ENCODE measurements at places on chromosomes 16 and 17. TPM values are rescaled to one million over a fixed set of nuclear protein-coding genes. Genes with fewer than 3 reads are reported as not detected.

Gene PERCC1
- total RNA-seq = 0.13 TPM

GRCh38 chr17:66778531-66779236 is 56.2 kb upstream of the CACNG5 start:
- no peak for DNase-seq
- H3K36me3 ChIP-seq = no peaks in the 10 kb centered on the region
- peaks cover 5% of the 10 kb centered on the region for H3K4me1 ChIP-seq
- H3K27ac ChIP-seq = no peak overlapping the region
- no peak overlapping the region for H3K4me3 ChIP-seq
- no peaks in the 10 kb centered on the region for H3K27me3 ChIP-seq

DNA sequence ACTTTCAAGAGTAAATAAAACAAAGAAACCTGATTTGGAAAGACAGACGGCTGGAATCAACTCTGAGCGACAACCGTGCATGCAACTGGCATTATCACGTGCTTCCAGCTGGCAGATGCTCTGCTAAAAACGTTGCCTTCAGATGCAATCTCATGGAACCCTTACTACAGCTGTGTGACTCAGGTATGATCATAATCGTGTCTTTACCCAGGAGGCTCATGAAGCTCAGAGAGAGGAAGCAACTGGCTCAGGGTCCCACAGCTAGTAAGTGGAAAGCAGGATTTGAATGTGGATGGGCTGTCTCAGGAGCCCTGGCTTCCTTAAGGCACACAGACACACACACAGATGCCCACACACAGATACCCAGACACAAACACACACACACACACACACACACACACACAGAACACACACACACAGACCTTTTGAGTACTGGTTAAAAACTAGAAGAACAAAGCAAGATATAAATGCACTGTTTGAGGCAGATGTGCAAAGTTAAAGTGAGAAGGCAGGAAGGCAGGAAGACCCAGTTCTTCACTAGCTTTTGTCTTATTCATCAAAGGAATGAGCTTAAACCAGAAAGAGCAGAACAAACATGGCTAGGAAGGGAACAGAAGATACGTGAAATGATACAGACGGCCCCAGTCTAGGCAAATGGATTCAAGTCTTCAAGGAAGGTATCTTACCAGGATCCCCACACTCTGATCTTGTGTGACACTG is 275.2 kb downstream of the MAF start:
- H3K27me3 ChIP-seq = no peaks in the 10 kb centered on the region
- no peak for DNase-seq
- peaks cover 7% of the 10 kb centered on the region for H3K4me1 ChIP-seq
- no peak overlapping the region for H3K27ac ChIP-seq
- no peaks in the 10 kb centered on the region for H3K36me3 ChIP-seq

DNA sequence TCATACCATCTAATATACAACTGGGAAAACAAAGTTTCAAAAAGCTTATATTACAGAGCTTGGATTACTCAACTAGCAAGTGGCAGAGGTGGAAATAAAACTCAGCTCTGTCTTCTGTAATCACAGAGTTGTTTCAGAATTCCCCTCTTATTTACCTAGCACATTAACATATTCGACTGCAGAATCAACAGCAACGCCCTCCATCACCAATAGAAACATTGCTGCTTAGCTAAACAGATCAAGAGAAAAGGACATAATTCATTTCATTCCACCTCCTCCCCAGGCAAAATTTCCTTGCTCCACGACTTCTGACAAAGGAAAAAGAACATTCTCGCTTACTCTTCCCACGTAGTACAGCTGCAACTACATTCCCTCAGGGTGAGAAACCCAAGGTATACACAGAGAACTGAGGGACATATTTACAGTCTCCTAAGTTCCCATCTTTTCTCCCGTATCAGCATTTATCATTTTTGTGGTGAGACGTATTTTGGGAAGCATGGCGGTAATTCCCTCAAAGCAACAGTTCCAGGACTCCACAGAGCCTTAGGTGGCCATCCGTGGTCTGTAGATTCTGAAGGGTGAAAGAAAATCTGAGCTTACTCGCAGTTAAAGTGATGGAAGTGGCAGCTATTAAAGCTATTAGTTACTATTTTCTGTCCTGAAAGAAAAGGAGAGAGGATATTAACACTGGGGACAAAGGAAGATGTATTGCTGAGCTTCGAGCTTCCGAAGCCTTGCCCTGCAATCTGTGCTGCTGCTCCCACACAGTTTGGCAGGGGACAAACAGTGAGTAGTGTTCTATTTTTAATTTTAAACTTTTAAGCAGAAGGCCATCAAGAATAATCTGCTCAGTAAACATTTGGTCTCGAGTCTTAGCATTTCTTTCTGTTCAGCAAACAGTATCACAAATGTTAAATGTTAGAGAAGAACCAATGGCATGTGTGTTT is 1296.2 kb downstream of the CDH8 start:
- peak; percentile 43 for DNase-seq
- H3K27me3 ChIP-seq = no peaks in the 10 kb centered on the region
- H3K4me3 ChIP-seq = no peak overlapping the region
- H3K4me1 ChIP-seq = no peaks in the 10 kb centered on the region
- no peaks in the 10 kb centered on the region for H3K36me3 ChIP-seq

DNA sequence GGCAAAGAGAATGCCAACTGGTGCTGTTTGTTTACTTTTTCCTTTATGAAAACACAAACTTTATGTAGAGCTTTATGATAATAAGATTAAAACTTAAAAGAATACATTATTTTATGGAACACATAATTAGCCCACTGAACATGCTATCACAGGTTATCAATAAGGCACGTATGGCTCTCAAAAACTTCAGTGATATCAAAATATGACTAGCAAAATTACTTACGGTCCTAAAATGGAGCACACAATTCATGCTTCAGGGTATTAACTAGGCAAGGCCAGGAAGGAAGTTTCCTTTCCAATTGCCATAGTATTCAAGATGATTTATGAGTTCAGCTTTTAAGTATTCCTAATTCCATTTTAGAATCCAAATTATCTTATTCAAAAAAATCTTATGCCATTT is 3.6 kb downstream of the RNF43 start:
- peaks cover 7% of the 10 kb centered on the region for H3K27me3 ChIP-seq
- no peak overlapping the region for H3K4me3 ChIP-seq
- H3K4me1 ChIP-seq = peaks cover 3% of the 10 kb centered on the region
- DNase-seq = no peak
- no peak overlapping the region for H3K27ac ChIP-seq
